ENCODE measurements at places on chromosomes 2 and 18. TPM values are rescaled to one million over a fixed set of nuclear protein-coding genes. Genes with fewer than 3 reads are reported as not detected.

- DNase-seq, result no peak
Observed at GRCh38 chr2:37902991-37903390, 22.1 kb upstream of the RMDN2 start.

DNA sequence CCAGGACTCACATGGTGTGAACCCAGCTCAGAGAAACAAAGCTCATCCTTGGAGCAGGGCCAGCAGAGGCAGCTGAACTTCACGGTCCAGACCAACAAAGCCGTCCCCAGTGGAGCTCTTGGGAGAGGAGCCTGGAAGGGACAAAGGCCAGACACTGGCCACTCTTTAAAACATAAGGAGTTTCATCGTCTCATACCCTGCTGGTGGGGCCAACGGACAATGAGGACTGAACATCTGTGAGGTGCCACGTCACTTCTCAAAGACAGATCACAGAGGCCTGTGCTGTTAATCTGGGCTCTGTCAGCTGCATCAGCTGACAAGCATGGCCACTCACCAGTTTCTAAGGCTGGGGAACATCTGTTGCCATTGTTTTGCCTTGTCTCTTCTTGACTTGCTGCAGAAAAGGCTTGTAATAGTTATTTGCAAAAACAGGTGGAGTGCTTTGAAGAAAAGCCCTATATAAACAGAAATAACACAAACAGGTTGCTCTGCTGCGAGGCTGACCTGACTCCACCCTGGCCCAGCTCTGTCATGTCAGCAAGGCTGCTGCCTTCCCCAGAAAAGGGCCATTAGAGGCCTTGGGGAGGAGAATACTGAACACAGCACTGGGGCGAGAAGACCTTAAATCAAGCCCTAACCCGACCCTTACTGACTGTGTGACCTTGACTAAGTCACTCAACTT lies 68.1 kb upstream of the DAPL1 start:
- DNase-seq, result no peak

DNA sequence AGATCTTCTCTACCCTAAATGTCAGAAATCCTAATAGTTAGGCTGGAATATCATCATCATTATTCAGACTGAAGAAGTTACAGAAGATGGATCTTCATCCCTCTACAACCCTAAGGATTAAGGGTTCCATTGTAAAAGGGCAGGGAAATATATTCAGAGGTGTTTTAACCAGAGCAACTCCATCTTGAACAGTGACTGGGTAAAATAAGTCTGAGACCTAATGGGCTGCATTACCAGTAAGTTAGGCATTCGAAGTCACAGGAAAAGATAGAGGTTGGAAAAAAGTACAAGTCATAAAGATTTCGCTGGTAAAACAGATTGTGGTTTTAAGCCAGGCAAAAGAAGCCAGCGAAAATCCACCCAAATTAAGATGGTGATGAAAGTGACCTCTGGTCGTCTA lies 968.7 kb downstream of the CNTNAP5 start:
- no peak for DNase-seq

- DNase-seq, result no peak
Observed at GRCh38 chr2:130963849-130964793, 127.4 kb downstream of the ARHGEF4 start.

- DNase-seq, result no peak
Observed at GRCh38 chr2:1687254-1687653, 57.1 kb downstream of the PXDN start.

DNA sequence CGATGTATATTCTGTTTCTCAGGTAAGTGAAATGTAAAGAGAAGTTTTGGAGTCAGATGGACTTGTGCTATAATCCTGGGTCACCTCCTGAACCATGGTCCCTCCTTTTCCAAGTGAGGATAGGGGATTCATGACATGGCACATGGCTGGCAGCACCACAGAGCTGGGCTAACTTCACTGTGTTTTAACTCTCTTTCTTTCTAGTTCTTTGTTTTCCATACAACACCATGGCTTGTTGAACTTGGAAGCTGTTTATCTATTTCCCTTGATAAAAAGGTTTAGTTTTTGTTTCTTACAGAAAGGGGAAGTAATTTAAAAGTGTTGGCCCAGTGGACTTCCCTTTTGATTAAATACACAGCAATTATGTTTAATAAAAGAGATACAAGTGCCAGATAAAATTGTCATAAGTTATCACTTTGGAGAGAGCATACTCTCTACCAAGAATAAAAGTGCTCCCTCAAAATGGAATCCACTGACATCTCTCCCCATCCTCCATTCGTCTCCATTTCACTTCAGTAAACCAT lies 90.4 kb downstream of the PLCL1 start:
- no peak for DNase-seq

REEP1 gene
- not detected for total RNA-seq

CD8B2 gene
- not detected for total RNA-seq

KLHL14 gene
- not detected for total RNA-seq

PROM2 gene
- total RNA-seq, result 0.18 TPM

ZNF516 gene
- 5.0 TPM for total RNA-seq
